Karpas-422 (cell line): ENCODE measurements at places on chromosomes 1 and 21.

DNA sequence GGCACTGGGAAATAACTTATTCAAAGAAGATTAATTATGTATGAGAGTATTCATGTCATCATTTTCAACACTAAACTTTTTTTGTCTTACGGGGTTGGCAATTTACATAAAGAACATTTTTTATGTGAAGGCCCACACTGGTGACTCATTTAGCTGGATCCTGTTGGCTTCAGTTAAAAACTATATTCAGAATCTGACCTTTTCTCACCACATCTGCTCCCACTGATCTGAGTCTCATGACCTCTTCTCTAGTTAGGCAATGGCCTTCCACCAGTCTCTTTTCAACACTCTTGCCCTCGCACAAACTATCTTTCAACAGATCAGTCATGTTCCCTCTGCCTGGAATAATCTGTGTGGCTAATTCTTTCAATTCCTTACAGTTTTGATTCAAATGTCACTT, 53.4 kb downstream of the TMPRSS15 start:
- no peak for DNase-seq

- no peak for DNase-seq
Observed at GRCh38 chr1:156742017-156742416, 1.1 kb upstream of the MRPL24 start.

DNA sequence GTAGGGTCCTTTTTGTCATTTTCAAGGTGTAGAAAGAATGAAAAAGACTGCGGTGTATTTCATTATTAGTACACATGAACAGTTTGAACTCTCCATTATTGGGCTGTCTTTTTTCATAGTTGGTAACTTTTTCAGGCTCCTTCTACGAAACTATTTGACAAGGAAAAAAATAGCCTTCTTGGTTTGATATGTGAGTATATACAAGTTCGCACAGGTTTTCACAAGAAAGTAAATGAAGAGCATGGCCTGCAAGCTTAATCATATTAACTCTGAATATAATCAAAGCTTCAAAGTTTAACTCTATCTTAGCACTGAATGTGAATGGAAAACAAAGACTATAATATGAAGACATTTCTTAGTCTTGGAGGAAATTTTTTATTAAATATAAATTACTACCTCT, 290.0 kb upstream of the ADGRL2 start:
- no peak for DNase-seq

DNA sequence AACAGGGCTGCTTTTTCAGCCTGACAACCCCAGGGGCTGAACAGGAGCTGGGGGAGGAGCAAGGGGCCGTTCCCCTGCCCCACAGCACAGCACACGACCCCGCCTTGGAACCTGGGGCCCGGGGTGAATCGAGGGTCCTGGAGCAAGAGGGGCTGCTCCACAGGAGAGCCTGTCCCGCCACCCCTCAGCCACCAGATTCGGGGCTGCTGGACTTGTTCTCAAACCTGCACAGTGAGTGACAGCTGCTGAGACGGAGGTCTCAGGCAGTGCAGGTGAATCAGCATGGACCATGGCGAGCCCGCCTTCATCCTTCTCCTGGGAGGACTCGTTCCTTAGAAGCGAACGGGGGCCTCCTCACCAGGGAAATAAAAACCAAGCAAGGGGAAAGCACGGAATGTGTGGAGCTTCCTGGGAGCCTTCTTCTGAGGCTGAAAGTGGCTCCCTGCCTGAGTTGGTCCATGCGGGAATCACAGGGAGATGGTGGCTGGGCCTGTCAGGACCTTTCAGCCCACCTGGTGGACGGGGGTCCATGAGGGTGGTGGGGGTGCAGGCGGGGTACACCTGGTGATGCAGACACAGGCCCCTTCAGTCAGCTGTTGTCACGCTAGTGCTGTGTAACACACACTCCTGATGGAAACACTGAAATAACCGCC, 125.4 kb downstream of the SIK1 start:
- no peak for DNase-seq

GRCh38 chr1:228980232-228980937, 245.1 kb downstream of the RHOU start:
- no peak for DNase-seq

GRCh38 chr21:38258521-38259485, 2.0 kb downstream of the KCNJ15 start:
- DNase-seq: no peak

DNA sequence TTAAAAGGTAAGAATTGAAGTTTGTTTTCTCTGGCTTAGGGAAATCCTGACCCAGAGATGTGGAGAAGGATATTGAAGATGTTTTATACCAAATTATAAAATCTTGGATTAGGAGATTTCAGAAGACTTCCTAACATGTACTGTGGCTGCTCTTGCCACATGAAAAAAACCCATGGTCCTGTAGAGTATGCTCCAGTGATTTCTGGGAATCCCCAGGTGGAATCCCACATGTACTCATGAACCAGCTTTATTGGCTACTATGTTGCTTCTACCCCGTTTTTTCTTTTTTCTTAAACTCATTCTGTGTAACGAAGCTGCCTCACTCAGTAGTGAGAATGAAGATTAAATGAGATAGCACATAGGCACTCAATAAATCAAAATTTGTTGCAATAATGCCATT, 132.7 kb upstream of the SGIP1 start:
- no peak for DNase-seq

DNA sequence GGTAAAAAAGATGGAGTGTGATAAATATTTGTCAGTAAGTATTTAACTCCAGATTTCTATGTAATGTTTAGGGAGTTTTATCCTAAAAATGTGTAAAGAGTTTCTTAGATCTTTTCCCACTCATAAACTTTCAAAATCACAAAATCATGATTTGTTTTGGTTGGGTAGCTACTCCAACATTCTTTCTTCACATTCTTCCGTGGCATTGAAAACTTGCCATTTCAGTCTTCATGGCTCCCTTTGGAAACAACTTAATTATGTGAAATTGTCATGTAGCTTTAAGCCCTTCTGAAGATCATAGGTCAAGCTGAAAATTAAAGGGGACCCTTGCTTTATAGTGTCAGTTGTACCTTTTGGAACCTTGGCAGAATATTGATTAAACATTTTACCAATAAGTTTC, 73.2 kb downstream of the ADGRL2 start:
- no peak for DNase-seq

- DNase-seq: no peak
Observed at GRCh38 chr21:45573452-45574035, 31.3 kb upstream of the SLC19A1 start.

GRCh38 chr1:119510046-119510445, 3.0 kb downstream of the HSD3B1 start:
- no peak for DNase-seq

- no peak for DNase-seq
Observed at GRCh38 chr1:111236379-111236778, 8.9 kb downstream of the CHI3L2 start.

DNA sequence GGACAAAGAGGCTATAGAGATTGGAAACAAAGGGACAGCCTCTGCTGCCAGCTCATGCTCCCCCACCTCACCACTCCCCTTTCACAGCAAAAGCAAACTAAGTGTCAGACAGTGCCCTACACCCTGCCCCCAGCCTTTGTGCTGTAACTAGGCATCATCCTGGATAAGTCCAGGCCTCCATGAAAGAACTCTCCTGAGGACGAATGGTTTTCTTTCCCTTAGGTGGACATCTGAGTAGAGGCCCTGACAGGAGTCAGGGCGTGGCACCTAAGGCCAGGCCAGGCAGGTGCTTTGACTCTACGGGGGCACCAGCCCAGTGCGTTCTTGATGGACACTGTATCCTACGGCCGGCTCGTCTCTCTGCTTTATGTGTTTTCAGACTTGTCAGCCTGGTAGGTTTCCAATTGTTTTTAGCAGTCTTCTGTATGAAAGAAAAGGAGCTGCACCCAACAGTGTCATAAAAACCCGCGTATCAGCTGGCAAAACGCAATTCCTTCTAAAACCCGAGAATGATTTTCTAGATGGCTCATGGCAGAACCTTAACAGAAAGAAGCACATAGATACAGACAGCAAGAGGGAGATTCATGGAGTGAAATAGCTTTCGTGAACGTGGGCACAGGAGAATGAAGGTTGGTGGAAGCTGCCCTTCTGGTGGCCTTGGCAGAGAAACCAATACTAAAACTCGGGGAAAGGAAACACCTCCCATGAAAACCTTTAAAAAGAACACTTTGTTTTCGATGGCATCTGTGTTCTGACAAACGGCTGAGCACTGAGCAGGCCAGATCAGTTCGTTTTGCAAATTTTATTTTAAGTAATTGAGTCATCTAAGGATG, 51.7 kb upstream of the AJAP1 start:
- no peak for DNase-seq

GRCh38 chr1:219476116-219476515, 136.8 kb downstream of the ZC3H11B start:
- DNase-seq: no peak

DNA sequence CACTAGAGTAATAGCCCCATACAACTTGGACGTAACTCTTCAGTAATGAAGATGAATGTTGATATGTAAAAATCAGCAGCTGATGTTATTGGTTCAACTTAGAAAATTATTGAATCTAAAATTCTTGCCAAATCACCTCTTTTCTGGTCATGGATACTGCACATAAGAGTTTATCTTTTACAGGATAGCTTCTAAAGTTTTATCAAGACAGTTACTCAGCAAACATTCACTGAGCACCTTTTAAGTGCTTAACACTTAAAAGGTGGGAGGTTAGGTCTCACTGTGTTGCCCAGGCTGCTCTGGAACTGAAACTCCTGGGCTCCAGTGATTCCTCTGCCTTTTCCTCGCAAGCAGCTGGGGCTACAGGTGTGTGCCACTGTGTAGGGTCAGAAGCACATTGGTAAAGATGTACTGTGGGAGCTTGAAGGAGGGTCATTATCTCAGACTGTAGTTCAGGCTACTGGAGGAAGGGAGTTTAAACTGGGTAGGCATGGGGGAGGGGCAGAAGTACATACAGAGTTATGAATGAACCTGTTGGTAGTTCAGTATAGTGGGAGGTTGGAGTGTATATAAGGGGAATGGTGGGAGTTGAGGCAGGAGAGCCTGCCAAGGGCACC, 2.0 kb downstream of the MPZL1 start:
- DNase-seq: no peak

GRCh38 chr1:57620605-57621004, 196.7 kb upstream of the DAB1 start:
- no peak for DNase-seq

DNA sequence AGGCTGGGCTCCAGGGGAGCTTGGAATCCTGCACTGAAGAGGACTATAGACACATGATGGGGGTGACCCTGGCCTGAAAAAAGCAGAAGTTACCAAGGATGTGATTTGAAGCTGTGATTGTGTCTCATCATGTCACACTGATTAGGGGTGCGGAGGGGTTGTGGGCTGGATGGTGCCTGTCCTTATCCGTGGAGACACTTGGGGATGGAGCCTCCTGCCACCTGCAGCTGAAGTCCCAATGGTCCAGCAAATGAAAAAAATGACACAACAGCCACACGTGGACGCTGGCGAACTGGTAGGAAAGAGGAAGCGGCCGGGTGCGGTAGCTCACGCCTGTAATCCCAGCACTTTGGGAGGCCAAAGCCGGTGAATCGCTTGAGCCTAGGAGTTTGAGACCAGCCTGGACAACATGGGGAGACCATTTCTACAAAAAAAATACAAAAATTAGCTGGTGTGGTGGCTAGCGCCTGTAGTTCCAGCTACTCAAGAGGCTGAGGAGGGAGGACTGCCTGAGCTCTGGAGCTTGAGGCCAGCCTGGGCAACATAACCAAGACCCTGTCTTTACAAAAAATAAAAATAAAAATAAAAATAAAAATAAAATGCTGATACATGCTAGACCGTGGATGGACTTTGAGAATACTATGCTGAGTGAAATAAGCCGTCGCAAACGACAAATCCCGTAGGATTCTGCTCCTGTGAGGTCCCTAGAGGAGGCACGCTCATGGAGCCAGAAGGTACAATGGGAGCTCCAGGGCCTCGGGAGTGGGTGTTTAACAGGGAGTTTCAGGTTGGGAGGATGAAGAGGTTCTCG, 838 bp upstream of the IBA57 start:
- DNase-seq: no peak

GRCh38 chr1:94580367-94581115, 39.0 kb upstream of the F3 start:
- no peak for DNase-seq
